ENCODE measurements at places on chromosomes 5 and 9.

- no peak for DNase-seq
Observed at GRCh38 chr5:136891175-136891972, 526.0 kb upstream of the TRPC7 start.

- no peak for DNase-seq
Observed at GRCh38 chr5:135934939-135935338, 19.8 kb downstream of the LECT2 start.

DNA sequence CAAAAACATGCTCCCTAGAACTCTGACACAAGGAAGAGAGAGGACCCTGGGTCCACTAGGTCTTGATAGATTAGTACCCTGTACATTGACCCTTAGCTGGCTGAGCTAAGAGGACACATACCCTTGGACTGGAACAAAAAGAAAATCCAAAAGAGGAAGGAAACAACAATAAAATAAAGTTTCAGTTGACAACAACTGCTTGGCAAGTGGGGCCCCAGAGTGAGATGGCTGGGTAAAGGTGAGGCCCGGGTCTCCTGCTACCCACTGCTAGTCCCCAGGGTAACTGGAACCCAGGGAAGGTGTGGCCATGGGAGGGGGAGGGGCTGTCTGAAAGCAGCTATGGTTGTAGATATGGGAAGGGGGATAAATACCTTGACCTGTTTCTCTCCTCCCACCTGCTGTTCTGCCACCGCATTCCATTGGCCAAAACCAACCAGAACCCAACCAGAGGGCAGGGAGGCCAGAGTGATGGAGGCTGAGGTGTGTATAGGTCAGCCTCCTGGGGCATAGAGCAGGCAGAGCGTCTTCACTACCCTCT, 11.7 kb downstream of the TAL2 start:
- DNase-seq: no peak

DNA sequence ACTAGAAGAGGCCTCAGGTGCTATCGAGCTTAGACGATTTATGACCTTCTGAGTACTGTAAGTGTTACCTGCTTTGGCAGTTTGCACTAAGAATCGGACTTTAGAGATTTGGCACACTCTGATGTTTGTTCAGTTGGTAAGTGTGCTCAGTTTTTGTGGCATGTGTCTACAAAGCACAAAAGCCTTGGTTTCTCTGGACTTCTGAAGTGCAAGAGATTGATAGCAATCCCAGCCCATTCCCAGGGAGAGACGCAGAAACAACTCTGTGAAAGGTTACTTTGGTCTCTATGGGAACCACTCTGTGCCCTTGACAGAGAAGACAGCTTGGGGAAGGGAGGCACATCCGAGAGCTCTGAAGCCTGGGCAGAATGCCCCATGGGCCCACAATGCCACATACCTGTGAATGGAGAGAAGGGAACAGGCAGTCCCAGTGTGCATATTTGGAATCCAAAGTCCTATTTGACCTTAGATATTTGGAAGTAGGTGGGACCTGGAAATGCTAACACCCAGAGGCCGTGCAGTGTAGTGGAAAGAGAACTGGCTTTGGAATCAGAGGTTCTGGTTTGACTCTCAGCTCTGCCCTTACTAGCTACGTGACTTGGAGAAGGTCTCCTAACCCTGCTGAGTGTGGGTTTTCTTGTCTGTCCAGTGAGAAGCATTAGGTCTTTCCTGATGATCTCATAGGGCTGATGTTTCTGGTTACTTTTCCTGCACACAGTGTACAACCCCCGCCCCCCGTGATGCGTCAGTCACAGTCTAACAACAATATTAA, 194.3 kb upstream of the VLDLR start:
- DNase-seq: no peak

DNA sequence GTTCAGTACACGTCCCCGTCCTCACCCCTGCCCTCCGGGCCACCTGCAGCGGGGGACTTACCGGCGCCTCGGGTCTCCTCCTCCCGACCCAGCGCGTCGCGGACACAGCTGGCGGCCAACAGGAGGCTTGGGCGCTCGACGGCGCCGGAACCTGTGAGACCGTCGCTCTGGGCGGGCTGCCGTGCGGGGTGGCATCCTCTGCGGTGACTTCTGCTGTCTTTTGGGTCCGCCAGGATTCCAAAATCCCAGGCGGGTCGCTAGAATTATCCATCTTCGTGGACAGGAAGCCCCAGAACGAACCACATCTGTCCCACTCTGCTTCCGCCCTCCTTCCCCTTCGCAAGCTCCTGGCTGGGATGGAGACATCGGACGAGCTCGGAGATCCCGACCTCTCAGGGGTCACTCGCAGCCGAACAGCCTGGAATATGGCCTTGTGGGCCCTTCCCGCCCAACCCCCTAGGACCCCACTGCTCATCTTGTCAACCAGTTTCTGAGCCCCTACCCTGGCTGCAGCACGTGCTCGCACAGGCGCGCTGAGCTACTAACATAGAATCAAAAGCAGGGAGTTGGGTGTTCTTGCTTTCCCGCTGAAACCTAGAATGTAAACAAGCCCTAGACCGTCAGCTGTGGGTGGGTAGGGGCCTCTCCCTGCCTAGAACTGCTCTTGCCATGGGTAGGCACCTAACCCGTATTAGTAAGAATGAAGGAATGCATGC, 947 bp upstream of the MARCHF3 start:
- DNase-seq: no peak

DNA sequence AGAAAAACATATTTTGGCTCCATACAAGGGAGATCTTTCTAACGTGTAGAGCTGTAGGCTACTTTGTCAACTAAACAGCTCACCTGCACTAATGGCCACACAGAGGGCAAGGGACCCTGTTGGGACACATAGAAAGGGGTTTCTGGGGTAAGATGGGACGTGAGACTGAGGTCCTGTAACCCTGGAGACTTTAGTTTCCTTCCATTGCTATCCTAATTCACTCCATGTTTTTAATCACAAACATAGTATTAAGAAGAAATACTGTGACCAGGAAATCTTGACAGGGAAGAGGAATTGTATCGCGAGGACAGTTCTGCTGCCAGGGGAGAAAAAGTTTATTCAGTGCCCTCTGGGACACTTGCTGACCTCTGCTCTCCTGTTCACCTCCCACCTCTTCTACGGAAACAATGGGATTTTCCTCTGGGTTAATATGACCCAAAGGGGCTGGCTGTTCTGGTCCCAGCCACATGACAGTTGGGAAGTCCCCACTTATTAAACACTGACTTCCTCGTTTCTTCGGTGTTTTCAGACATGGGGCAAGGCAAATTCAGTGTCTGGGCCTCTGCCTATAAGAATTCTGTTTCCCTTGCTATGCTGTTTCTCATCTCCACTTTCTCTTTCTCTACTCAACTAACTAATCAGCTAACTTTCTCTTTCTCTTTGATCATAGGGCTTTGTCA, 106.9 kb upstream of the SEMA6A start:
- no peak for DNase-seq

Data from GM04504 (cell line).